ENCODE measurements at places on chromosomes 7 and 10.

GRCh38 chr10:17348501-17349349 is 105.7 kb downstream of the ST8SIA6 start:
- no peak for DNase-seq

GRCh38 chr7:142746264-142746663 is 3.0 kb upstream of the PRSS1 start:
- DNase-seq = no peak

DNA sequence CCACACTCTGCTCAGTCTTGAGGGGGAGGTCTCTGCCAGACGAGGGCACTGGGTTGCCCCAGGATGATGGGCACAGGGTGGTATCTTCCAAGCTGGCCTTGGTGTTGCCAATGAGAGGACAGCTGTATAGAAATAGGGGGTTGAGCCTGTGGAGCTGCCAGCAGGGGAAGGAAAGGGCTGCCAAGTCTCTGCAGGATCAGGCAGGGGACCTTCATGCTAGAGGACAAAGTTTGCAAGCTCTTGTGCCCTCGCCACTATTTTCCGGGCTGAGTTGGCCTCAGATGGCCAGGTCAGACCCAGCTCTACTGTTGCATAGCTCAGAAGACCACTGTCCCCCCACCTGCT is 68.7 kb downstream of the ARHGAP22 start:
- no peak for DNase-seq

DNA sequence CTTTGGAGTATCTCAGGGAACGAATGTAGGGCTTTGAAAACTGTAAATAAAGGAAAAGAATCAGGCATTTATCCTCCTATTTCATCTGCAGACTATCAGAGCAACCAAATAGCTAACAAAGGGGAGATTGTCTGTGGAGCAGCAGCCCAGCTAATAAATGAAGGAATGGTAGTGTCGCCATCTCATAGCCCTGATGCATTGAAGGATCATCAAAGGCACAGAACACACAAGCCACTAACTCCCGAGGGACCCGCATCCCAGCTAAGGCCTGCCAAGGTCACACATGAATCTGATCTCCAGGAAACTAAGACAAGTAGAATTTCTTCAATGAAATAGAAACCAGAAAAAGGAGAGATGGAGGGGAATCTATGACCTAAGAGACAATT is 38.2 kb downstream of the CALML5 start:
- DNase-seq = no peak

DNA sequence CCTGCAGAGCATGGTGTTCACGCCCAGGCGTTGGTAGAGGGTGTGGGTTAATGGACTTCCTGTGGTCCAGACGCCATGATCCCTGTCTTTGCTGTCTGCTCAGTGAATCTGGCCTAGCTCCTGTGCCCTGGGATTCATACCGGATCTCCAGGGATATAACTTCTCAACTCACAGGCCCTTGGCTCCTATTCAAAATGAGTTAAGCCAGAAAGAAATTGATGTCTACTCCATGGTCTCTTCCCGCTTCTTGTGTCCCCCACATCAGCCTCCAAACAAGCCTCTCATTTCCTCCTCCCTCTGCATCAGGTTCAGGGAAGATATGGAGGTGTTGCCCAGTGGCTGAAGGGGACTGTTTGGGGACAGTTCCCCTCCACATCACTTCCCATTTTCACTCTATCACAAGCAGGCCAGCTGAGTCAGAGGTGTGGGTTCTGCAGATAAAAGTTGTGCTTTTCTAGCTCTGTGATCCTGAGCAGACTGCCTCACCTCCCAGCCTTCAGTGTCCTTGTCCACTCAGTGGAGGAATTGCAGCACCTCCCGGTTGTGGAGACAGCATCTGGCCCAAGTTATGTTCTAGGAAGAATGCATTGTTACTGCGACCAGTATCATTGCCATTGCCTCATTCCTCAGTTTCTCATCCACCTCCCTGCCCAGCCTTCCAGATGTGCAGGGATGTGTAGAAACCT is 22.5 kb downstream of the AKR1E2 start:
- no peak for DNase-seq

DNA sequence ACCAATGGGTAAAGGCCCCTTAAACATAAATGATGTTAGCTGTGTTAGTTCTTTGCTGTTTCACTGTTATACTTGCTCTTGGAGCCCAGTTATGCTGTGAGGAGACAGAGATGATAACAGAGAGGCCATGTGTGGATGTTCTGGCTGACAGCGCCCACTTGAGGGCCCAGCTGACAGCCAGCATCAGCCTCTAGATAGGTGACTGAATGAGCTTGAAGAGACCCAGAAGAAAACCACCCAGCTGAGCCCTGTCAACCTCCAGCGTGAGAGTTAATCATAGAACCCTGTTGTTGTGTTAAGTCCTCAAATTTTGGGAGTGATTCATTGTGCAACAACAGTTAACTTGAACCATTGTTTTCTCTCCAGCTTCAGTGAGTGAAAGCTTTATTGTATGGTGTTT is 91.7 kb downstream of the GLRX3 start:
- no peak for DNase-seq

DNA sequence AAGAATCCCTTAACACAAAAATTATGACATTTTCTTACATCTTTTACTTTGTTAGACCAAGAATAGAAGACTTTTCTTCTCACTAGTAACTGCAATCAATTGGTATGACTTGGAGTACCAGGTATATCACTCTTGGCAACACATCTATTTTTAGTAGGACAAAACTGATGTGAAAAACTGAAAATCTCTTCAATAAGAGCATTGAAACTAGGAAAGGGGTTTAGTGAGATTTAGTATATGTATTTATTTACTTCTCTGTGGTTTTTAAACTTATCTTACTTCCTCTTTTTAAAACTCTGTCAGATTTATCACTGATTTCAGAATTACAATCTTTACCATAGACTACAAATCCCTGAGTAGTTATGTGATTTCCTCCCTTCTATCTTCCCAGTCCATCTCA is 366.2 kb downstream of the PCDH15 start:
- peak; percentile 9 for DNase-seq

DNA sequence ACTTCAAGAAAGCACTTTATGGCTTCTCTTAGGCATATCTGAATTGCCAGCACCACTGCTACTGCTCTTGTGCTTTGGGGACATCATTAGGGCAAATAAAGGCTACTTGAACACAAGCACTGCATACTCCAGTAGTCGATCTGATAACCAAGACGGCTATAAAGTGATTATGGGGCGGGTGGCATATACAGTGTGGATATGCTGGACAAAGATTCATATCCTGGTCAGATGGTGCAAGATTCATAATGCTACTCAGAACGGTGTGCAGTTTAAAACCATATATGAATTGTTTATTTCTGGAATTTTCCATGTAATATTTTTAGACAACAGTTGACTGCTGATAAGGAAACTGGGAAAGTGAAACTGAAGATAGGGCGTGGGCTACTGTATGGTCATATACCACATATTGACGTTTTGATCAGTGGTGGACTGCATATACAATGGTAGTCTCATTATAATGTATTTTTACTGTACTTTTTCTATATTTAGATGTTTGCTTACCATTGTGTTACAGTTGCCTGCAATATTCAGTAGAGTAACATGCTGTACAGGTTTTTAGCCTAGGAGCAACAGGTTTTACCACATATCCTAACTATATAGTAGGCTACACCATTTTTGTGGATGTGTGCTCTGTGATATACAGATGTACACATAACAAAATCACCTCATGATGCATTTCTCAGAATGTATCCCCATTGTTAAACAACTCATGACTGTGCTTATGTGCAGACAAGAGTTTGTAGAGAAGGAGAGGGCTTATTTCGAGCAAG is 15.2 kb downstream of the ANLN start:
- DNase-seq = no peak

- no peak for DNase-seq
These were observed 56.8 kb downstream of the PARP12 start for GRCh38 chr7:140005754-140006503.

DNA sequence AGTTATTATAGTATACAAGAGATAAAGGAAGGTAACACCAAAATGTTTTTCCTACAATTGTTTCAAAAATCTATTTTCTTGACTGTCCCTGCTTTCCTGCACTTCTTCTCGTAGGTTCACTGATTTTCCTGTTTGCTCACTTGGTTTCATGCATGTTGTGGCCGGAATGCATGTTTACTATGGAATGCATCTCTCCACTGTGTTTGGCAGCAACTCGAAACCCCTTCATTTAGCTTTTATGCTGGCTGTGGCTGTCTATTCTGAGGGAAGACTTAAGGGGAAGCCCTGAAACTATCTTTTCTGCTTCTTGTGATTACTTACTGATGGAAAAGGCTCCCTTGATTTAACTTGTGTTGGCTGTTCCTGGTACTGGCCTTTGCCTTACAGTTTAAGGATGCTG is 120.3 kb downstream of the NRG3 start:
- no peak for DNase-seq

GRCh38 chr10:117218654-117219053 is 21.4 kb downstream of the KCNK18 start:
- DNase-seq = no peak

DNA sequence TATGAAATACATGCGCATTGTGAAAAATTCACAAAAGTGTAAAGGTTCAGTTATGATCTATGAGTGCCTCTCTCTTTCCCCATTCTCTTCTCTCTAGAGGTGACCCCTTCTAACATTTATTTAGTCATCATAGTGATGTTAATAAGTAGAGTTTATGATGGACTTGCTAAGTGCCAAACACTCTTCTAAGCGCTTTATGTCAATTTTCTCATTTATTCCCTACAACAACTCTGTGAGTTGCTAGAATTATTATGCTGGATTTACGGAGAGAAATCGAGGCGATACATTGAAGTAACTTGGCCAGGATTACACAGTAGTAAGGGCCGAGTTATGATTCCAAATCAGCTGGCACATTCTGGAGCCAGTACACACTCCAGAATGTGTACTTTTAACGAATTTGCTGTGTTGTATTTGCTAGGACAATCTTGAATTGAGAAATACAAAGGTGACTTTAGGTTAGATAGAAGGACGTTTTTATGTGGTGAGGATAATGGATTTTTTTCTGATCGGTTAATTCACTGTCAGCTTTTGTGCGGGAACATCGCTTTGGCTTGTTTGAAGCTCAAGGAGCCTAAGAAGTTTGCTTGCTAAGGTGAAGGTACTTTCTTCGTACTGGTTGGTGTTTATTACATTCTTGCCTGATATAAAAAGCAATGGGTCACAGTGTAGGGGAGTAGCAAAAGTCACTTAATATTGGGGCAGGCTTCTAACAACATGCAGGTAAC is 1.4 kb downstream of the ATRNL1 start:
- DNase-seq = no peak

GRCh38 chr10:28910956-28911355 is 233.6 kb downstream of the BAMBI start:
- DNase-seq = no peak

DNA sequence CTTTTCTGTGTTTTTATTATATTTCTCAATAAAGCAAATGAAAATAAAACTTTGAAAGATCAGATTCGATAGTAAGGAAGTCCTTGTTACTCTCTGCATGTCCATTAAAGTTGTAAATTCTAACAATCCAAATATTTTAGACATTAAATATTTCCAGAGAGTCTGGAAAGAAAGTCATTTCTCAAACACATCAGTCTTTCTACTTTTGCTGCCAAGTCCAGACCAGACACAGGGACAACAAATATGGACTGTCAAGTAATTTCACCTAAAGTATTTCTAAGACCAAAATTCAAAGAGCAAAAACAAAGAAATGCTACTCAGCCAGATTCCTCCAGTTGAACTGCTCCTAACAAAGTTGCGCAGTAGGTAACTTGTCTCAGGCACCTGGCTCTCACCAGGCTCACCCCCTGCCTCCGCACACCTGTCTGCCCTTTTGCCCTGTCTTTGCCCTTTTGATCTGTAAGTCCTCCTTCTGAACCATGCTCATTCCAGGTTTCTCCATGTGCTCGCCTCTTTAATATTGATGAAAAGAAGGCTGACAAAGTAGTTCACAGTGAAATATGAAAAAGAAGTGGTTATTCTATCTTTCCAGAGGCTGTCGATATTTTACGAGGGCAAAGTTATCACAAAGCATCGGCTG is 300.5 kb downstream of the C7orf25 start:
- peak; percentile 12 for DNase-seq

DNA sequence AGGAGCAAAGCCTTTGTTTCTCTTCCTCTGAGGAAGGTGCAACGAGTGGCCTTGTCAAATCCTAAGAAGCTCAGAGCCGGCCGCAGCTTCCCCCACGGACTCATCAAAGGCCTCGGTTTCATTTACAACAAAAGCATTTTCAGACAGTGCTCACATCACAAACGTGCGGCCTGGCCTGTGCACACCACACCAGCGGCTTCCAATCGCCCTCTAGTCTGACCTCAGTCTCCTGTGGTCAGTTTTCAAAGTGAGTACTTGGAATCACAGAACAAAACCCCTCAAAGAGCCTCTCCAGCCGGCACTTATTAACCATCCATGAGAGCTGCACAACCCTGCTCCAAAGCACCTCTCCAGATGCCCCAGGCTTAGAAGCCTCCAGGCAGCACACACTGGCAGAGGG is 3.3 kb downstream of the RADIL start:
- DNase-seq = no peak

Measured in MM.1S (cell line).